ENCODE measurements at places on chromosomes 7 and 10.

DNA sequence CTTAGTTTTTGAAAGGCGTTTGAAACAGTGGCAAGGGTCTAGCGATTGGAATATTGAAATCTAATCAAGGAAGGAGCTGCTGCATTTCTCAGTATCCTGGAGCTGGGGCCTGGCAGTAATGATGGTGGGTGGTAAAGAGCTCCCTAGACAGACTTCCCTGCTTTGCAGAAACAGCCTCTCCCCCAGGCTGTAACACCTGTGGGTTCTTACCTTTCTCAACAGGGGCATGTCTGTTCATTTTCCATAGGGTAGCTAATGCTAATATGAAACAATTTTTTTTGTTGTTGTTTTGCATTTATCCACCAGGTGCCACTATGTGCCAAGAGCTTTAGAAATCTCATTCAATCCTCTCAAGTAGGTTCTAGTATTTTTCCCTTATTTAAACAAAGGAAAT, 345.5 kb downstream of the REEP3 start:
- H3K4me3 ChIP-seq, result no peak overlapping the region
- H3K27ac ChIP-seq, result no peak overlapping the region
- H3K4me1 ChIP-seq, result peaks cover 8% of the 10 kb centered on the region
- no peak for DNase-seq

DNA sequence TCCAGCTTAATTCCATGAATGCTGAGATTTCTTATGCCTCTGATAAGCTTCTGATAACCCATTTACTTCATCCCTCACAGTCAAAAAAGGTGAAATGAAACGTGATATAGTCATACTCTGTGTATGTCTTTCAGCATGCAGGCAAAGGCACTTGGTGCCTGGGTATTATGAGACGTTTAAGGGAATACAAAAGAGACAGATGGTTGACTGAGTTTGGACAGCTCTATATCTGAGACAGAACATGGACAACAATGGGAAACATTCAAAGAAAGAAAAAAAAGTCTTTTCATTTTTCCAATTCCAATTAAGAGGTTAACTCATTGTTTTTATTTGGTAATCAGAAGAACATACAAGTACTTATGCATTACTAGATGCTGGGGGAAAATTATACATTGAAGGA, 96.2 kb downstream of the PPP1R17 start:
- H3K36me3 ChIP-seq, result no peaks in the 10 kb centered on the region
- no peak overlapping the region for H3K4me3 ChIP-seq
- no peaks in the 10 kb centered on the region for H3K27me3 ChIP-seq
- H3K4me1 ChIP-seq, result no peaks in the 10 kb centered on the region
- H3K27ac ChIP-seq, result no peak overlapping the region

DNA sequence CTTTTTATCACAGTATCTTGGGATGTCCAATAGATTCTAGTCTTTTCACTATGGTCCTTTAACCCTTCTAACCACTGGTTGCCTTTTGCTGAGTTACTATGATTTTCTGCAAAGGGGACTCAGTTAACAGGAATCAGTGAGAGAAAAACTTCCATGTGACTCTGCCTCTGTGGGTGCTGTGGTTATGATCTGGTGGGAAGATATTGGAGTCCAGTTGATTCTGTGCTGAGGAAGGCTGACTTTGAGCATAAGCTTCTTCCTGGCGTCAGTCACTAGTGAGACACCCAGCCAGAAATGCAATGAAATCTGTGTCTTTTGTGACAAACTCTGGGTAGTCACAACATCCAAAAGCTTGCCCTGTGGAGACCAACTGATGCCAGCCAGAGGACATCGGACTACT, 648.0 kb downstream of the SUGCT start:
- H3K4me3 ChIP-seq, result no peak overlapping the region
- H3K4me1 ChIP-seq, result no peaks in the 10 kb centered on the region
- H3K27me3 ChIP-seq, result no peaks in the 10 kb centered on the region

- H3K4me1 ChIP-seq, result no peaks in the 10 kb centered on the region
- no peaks in the 10 kb centered on the region for H3K36me3 ChIP-seq
- no peak overlapping the region for H3K27ac ChIP-seq
- H3K4me3 ChIP-seq, result no peak overlapping the region
Observed at GRCh38 chr7:17530741-17531421, 232.4 kb downstream of the AHR start.

DNA sequence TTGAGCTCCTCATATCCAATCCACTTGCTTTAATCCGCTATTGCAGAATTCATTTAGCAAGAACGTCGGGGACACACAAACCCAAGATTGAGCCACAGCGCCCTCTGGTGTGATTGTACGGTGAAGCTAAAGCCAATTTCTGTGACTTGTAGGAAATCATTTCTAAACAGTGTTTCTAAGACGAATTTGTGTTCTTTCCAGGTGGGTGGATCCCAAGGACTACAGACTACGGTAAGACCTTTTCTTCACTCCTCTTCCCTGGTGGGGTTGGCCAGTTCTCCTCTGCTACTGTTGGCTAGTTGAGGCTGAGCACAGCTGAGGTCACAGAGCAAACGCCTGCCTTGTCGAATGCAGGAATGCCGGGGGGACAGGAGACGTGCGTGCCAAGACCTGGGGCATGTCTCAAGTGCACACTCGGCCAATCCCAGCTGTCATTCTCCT, 5.2 kb downstream of the DMBT1 start:
- no peaks in the 10 kb centered on the region for H3K36me3 ChIP-seq
- no peaks in the 10 kb centered on the region for H3K27me3 ChIP-seq
- no peak overlapping the region for H3K4me3 ChIP-seq

GRCh38 chr7:69871213-69871885, 273.1 kb downstream of the AUTS2 start:
- H3K4me1 ChIP-seq, result no peaks in the 10 kb centered on the region
- no peak for DNase-seq
- H3K27ac ChIP-seq, result no peak overlapping the region

GRCh38 chr7:17058568-17058967, 176.8 kb upstream of the AGR3 start:
- no peak overlapping the region for H3K4me3 ChIP-seq
- H3K27me3 ChIP-seq, result no peaks in the 10 kb centered on the region
- DNase-seq, result no peak
- no peaks in the 10 kb centered on the region for H3K36me3 ChIP-seq

DNA sequence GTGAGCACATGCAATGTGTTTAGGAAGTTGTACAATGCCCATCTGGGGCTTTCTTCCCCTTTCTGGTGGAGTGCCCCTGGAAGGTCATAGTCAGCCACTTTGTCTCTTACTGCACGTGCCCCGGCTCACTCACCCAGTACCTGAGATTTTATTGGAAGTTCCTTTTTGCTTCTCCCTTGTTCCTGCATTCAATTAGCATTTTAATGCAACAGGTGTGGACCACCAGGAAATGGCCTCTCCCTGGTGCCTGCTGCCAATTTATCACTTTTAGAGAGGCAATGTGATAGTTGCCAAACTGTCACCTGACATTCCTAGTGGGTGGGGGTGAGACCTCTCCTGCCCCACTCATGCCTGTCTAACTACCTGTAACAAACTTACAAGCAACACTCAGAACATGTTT, 293.4 kb upstream of the DKK1 start:
- no peak overlapping the region for H3K4me3 ChIP-seq
- H3K4me1 ChIP-seq, result no peaks in the 10 kb centered on the region
- no peaks in the 10 kb centered on the region for H3K36me3 ChIP-seq
- DNase-seq, result no peak
- no peak overlapping the region for H3K27ac ChIP-seq

- H3K27me3 ChIP-seq, result no peaks in the 10 kb centered on the region
- no peak for DNase-seq
- H3K4me1 ChIP-seq, result no peaks in the 10 kb centered on the region
- H3K36me3 ChIP-seq, result no peaks in the 10 kb centered on the region
- no peak overlapping the region for H3K4me3 ChIP-seq
Observed at GRCh38 chr10:30897048-30897447, 134.6 kb downstream of the ZNF438 start.

DNA sequence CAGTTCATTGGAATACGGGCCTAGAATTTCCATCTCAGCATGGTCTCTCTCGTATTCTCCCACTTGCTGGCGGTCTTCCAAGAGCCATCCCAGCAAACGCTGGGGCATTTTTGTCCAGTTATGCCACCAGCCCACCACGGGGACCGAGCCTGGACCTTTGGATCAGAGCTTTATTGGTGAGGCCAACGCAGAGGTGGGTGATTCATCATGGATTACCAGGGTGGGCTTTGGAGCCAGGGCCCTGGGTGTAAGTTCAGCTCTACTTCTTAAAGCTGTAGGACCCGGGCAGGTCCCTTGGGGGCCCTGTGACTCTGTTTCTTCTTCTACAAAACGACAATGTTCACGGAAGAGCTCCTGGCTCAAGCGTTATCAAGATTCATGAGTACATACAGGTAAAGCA, 22.7 kb upstream of the PITRM1 start:
- DNase-seq, result no peak
- H3K4me1 ChIP-seq, result peaks cover 19% of the 10 kb centered on the region
- no peak overlapping the region for H3K27ac ChIP-seq
- H3K27me3 ChIP-seq, result peaks cover 16% of the 10 kb centered on the region

DNA sequence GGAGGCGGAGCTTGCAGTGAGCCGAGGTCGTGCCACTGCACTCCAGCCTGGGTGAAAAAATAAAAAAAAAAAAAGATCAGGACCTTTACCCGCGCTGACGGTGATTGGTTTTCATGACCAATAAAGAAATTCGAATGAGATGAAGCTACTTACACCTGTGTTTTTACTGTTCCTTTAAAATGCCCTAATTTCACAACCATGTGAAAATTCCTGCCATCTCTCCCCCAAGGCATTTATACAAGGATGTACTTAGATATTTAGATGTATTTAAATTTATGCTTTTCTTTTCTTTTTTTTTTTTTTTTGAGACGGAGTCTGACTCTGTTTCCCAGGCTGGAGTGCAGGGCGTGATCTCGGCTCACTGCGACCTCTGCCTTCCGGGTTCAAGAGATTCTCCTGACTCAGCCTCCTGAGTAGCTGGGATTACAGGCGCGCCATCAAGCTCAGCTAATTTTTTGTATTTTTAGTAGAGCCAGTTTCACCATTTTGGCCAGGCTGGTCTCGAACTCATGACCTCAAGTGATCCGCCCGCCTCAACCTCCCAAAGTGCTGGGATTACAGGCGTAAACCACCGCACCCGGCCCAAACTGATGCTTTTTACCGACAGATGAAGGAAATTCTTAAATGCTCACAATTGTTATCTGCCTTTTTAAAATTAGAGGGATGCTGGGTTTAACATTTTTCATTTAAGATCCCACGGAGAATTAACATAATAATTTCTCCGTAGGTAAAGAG, 3.1 kb upstream of the PHYH start:
- peak overlapping the region; percentile 81 for H3K4me3 ChIP-seq
- H3K27me3 ChIP-seq, result no peaks in the 10 kb centered on the region
- H3K27ac ChIP-seq, result peak overlapping the region; percentile 100

DNA sequence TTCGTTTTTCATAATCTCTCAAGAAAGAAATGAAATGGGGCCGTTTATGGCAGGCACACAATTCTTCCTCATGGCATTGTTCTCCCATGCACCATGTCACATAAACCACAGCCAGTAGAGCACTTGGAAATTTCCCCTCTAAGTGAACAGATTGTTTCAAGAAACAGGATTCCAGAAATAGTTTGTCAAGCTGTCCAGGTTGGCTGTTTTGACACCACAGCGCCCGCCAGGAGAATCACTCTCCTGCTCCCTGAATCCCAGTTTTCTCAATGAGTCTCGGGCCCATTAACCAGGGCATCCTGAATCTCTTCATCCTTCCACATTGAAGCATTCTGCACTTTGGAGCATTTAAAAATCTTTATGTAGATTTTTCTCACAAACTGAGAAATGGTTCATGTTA, 172.2 kb upstream of the NEBL start:
- no peak for DNase-seq
- H3K27me3 ChIP-seq, result no peaks in the 10 kb centered on the region
- H3K4me1 ChIP-seq, result no peaks in the 10 kb centered on the region
- H3K36me3 ChIP-seq, result no peaks in the 10 kb centered on the region
- no peak overlapping the region for H3K4me3 ChIP-seq

- H3K4me3 ChIP-seq, result no peak overlapping the region
- no peak overlapping the region for H3K27ac ChIP-seq
- no peak for DNase-seq
- no peaks in the 10 kb centered on the region for H3K27me3 ChIP-seq
- no peaks in the 10 kb centered on the region for H3K4me1 ChIP-seq
Observed at GRCh38 chr7:54260941-54261371, 281.2 kb upstream of the VSTM2A start.

GRCh38 chr10:63582690-63583089, 61.5 kb downstream of the REEP3 start:
- no peaks in the 10 kb centered on the region for H3K36me3 ChIP-seq
- H3K4me1 ChIP-seq, result no peaks in the 10 kb centered on the region
- H3K4me3 ChIP-seq, result no peak overlapping the region
- H3K27me3 ChIP-seq, result no peaks in the 10 kb centered on the region

DNA sequence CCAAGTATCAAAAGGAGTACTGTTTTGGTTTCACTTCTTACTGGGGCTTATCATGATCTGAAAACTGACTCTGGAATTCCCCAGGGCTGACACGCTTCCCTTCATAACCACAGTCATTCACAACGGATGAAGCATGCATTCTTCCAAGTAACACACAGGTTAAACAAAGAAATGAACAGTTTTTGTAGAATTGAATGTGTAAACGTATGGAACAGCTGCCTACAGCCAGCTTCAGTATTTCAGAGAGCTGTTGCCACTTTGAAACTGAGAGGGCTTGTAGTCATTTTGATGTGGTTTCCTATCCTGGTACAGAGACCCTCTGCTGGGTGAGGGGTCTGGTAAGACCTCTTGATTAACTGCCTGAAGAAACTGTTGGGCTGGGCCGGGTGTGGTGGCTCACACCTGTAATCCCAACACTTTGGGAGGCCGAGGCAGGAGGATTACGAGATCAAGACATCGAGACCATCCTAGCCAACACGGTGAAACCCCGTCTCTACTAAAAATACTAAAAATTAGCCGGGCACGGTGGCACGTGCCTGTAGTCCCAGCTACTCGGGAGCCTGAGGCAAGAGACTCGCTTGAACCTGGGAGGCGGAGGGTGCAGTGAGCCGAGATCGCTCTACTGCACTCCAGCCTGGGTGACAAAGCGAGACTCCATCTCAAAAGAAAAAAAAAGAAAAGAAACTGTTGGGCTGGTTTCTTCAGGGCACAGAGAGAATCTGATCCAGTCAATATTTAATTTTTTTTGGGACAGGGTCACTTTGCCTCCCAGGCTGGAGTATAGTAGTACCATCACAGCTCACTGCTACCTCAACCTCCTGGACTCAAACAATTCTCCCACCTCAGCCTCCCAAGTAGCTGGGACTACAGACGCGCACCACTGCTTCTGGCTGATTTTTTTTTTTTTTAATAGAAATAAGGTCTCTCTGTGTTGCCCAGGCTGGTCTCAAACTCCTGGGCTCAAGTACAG, 4.7 kb downstream of the NFE2L3 start:
- peak overlapping the region; percentile 54 for H3K4me3 ChIP-seq
- no peaks in the 10 kb centered on the region for H3K36me3 ChIP-seq
- H3K27ac ChIP-seq, result peak overlapping the region; percentile 59
- peak; percentile 66 for DNase-seq

DNA sequence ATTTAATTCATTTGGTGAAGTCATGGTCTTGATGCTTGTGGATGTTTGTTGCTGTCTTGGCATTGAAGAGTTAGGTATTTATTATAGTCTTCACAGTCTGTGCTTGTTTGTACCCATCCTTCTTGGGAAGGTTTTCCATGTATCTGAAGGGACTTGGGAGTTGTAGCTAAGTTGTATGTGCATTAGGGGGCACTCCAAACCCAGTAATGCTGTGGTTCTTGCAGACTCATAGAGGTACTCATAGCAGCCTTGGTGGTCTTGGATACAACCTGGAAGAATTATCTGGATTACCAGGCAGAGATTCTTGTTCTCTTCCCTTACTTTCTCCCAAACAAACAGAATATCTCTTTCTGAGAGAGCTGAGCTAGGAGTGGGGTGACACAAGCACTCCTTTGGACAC, 93.2 kb downstream of the ADCYAP1R1 start:
- no peaks in the 10 kb centered on the region for H3K27me3 ChIP-seq
- no peaks in the 10 kb centered on the region for H3K36me3 ChIP-seq
- H3K27ac ChIP-seq, result no peak overlapping the region
- no peaks in the 10 kb centered on the region for H3K4me1 ChIP-seq
- no peak for DNase-seq
- H3K4me3 ChIP-seq, result no peak overlapping the region
